ENCODE measurements at places on chromosomes 7 and 10.
A peak's percentile ranks its signal among the peaks of the same experiment; 100 is the strongest.

DNA sequence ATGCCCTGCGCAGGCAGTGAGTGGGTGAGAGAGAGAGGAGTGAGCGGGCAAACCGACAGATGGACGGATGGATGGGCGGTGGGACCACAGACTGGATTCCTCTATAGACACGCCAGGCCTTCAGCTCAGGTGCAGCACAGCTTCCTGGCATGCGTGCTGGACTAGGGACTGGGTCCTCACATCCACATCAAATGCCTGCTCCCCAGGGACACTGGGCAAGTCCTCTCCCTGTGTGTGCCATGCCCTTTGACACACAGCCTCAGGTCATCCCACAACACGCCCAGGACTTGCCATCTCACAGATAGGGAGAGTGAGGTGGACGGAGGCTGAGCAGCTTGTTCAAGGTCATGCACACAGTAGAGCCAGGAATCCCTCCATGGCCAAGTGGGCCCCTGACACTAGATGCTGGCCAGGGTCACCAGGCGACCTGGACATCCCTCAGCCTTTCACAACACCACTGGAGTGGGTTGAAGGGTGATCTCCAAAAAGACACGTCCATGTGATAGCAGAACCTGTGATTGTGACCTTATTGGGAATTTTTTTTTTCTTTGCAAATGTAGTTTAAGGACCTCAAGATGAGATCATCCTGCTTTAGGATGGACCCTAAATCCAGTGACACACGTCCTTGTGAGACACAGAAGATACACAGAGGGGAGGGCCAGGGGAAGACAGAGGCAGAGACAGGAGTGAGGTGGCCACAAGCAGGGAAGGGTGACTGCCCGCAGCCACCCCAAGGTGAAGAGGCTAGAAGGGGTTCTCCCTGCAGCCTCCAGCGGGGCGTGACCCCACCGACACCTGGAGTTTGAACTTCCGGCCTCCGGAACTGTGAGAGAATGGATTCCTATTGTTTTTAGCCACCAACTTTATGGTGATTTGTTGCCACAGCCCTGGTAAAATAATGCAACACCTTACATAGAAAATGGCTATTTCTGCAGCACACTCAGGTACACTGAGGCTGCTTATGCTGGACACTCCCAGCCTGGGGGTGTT lies 155.0 kb upstream of the CHST15 start:
- peak; percentile 24 for DNase-seq

DNA sequence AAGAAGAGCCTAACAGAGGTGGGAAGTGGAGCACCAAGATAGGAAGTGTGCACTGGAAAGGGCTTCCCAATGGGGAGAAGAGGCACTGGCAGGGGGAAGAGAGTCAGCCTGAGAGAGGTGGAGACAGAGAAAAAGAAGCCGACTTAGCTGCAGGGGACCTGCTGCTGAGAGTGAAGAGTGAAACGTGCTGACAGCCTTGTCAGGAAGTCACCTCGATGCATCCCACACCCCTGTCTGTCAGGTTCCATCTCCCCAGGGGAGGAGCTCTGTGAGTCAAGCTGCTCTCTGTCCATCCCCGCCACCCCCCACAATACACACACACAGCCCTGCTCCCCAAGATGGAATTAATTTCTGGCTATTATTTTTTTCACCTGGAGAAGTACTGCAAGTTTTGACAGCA lies 14.0 kb downstream of the KAZALD1 start:
- no peak for DNase-seq

DNA sequence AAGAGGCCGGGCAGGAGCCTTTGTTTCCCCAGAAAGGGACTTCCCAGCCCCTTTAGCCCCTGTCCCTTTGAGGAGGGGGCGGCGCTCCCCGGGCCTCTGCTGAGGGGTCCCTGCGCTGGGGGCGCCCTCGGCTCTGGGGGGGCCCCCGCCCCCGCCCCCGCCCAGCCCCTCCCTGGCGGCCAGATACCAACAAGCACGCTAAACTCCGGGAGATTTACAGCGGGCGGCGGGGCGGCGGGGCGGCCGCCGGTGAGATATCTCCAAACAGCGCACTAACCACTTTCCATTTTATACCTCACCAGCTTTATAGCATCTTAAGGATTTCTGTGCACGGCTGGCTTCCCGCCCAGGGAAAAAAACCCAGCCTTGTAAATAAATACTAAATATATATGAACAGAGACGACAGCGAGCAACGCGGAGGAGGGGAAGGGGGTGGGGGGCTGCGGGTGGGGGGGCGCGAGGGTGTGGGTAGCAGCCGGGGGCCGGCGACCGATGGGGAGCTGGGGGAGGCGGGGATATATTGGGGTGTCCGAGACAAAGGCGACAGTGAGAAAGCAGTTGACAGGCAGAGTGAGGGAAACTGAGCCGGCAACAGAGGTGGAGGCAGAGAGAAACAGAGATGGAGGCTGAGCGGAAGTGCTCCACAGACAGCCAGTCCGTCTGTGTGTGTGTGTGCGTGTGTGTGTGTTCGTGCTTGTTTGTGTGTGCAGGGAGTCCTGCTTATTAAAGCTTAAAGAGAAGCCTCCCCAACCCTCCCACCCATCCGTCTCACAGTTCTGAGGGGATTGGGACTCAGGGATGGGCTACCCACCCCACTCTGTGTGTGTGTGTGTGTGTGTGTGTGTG lies 85.8 kb downstream of the HIF1AN start:
- DNase-seq: no peak

DNA sequence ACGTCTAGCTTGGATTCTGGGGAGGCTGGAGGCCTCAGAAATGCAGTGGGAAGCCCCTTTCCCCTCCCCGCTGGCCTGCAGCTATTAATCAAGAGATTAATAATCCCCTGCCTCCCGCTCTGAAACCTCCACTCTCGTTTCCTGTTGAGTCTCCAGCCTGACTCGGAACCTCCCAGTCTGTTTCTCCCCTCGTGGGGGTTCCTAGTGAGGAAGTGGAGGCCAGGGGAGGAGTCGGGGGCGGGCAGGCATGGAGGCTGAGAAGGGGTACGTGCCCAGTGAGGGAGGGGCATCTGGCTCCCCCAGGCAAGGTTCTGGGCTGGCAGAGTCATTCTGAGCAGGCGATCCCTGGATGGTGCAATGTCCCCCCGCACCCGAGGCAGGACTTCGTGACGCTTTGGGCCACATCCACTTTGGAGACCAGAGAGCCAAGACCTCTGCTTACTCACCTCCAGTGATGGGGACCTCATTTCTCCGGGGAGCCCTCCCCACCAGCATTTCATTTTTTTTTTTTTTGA lies 73.6 kb downstream of the COL26A1 start:
- no peak for DNase-seq

- no peak for DNase-seq
Observed at GRCh38 chr10:21519397-21519933, 6.0 kb downstream of the SKIDA1 start.

DNA sequence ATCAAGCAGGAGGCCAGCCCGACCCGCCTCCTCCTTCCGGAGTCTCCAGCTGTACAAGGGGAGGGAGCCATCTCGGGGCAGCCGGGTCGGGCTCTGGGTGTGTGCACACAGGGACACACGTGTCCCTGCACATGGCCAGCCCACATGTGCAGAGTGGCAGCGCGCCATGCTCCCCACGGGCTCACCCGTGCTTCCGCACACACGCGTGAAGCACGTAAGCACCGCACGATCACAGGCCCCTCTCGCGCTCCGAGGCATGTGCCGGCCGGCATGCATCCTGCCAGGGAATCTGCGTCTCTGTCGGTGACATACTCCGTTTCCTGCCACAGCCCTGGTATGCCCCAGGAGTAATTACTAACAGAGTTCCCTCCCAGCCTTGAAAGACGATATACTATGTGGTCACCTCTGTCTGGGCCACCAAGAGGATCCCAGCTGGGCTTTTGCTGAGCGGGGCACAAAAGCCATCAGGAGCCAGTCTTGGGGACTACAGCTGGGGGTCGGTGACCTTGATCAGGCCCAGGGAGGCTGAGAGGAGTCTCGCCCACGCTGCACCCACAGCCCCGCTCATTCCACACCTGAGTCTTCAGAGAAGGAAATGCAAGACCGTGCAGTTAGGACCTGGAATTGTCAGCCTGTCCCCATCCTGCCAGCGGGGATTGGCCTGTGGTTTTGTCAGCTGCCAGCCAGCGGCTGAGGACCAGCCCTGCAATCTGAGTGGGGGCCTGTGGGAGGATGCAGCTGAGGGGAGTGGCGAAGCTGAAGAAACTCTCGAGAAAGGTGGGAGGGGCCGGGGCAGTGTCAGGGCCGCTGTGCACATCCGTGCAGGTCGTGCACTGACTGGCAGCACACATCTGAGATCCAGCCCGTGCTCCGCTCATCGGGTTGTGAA lies 11.0 kb upstream of the LFNG start:
- DNase-seq: peak; percentile 57

- no peak for DNase-seq
Observed at GRCh38 chr7:157938211-157938610, 601.4 kb downstream of the DNAJB6 start.

DNA sequence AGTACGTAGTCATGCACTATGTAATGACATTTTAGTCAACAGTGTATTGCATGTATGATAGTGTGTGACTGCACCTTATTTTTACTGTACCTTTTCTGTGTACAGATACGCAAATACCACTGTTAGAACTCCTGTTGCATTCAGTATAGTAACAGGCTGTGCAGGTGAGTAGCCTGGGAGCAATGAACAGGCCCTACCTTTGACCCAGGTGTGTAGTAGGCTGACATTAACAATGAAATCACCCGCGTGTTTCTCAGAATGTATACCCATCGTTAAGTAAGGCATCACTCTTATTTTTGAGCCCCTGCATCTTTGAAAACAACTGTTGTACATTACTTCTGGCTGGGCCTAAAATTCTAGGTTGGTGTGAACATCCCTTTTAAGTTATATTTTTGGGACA lies 41.6 kb downstream of the DAGLB start:
- DNase-seq: no peak

- no peak for DNase-seq
Observed at GRCh38 chr7:130150587-130150986, 54.6 kb downstream of the TMEM209 start.

- DNase-seq: no peak
Observed at GRCh38 chr7:135802697-135803096, 54.1 kb upstream of the FAM180A start.

GRCh38 chr10:34334908-34335307 lies 480.2 kb downstream of the PARD3 start:
- DNase-seq: no peak

DNA sequence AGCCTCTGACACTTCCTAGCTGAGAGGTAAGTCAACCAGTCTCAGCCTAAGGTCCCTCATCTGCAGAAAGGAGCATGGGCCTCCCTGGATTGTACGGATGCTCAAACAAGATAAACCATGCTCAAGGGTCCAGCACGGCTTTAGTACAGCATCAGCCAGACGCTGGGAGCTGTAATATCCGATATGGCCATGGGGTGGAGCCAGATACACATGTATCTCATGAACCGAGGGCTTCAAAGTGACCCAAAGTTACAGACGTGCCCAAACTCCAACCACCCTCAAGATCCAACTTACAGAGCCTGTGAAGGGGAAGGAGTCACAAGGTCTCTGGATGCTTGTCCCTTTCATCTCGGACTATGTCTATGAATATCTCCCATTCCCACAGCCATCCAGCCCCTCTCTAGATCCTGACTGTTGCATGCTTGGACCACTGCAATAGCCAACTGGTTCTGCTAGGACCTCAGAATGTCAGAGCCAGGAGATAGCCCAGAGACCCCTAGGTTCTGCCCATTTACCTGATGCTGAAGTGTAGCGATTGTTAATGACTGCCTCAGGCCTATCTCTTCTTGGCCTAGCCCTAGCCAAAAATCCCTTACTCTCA lies 142.4 kb downstream of the SH3PXD2A start:
- peak; percentile 65 for DNase-seq

- DNase-seq: no peak
Observed at GRCh38 chr10:44982114-44982460, 3.5 kb upstream of the DEPP1 start.

- no peak for DNase-seq
Observed at GRCh38 chr7:17934094-17934493, 6.2 kb downstream of the SNX13 start.

DNA sequence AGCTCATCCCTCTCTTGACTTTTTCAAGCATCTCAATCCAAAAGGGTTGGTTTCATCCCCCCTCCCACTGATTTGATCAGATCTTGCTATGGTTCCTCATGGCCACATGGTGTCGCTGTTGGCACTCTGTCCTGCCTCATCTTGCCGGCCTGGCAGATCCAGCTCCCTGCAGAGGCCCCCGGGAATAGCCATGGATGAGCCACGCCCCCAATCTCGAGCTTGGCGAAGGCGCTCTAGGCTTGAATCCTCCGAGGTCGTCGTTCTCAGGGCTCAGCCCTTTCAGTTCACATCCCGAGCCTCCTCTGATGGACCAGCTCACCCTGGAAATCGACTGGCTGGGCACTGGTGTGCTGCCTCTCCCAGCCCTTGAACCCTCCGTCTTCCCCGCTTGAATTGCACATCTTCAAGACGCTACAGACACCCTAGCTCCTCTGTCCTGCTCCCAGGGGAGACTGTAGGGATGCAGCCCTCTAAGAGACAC lies 628.7 kb downstream of the TYW1 start:
- peak; percentile 11 for DNase-seq

DNA sequence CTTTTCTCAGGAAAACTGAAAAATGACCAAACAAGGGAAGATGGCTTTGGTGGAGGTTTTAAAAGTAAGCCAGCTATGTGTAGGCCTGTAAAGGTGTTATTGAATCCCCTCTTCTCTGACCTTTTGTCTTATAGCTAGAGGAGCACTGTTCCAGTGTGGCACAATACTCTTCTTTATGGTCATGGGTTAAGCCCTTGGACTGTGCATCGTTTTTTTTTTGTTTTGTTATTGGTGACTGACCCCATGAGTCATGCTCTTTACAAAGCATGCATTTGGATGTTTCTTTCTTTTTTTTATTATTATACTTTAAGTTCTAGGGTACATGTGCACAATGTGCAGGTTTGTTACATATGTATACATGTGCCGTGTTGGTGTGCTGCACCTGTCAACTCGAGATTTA lies 19.6 kb upstream of the FAM25A start:
- DNase-seq: peak; percentile 80

DNA sequence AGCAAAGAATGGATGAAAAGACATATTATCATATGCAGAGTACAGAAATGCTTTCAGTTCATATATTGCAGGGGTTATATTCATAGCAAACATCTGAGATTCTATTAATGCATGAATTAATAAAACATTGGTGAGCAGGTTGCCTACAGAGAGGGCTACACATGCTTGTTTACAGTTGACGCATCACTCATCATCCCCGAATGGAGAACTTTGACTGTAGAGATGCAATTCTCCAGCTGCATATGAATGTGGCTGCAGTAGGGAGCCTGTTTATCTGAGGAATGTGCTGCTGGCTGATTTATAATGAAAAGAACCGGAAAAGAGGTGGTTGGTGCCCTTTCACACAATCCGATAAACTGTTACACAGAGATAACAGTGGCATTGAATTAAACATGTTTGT lies 116.5 kb downstream of the GRM3 start:
- no peak for DNase-seq

DNA sequence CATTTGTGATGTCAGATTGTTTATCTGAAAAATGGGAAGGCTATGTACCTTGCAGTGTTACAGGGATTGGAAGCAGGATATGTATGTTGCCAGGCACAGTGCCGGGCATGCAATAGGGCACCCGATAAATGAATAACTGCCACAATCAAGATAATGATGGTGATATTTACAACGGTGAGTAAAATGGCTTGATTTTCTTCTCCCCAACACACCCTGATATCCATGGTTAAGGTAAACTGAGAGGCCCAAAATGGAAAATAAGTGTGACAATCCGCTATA lies 108.3 kb downstream of the CYP26A1 start:
- no peak for DNase-seq

GRCh38 chr7:12013983-12014382 lies 182.0 kb upstream of the THSD7A start:
- DNase-seq: no peak

Data from inflammatory macrophage treated with lipopolysaccharide for 4 hours (primary cell).